ENCODE measurements at places on chromosomes 5 and 9.

DNA sequence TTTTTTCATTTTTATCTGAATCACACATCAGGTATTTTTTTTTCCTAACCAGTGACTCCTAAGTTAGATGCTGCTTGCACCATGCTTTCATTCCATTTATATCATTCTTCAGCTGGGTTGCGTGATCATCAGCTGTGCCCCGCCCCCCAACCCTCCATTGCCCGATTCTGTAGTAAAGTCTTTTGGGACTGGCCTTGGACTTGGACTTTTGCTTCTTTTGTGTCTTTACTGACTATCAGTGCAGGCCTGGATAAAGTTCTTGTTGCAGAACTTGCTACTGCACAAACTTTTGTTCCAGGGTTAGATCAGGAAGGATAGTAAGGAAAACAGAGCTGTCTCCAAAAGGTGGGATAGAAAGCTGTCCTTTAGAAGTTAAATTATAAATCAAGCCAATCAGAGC, 38.5 kb downstream of the SLC22A5 start:
- DNase-seq = no peak

- no peak for DNase-seq
Measured at GRCh38 chr5:179201986-179202385, 141.8 kb downstream of the ZNF354C start.

DNA sequence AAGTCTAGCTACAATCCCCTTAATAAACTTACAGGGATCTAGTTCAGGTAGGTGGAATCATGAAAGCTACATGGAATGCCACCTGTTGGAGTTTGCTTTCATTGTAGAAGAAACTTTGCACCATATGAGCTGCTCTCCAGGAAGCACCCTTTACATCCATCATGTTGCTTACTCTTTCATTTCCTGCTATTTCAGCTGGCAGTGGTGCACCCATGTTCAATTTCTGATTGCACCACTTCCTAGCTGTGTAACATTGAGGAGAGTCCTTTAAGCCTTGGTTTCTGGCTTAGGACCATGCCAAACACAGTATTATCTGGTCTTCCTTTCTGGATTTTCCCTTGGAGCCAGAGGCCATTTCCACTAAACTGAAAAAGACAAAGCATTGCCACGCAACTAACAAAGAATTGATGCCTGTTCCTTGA, 123.3 kb upstream of the SLC12A2 start:
- no peak for DNase-seq

DNA sequence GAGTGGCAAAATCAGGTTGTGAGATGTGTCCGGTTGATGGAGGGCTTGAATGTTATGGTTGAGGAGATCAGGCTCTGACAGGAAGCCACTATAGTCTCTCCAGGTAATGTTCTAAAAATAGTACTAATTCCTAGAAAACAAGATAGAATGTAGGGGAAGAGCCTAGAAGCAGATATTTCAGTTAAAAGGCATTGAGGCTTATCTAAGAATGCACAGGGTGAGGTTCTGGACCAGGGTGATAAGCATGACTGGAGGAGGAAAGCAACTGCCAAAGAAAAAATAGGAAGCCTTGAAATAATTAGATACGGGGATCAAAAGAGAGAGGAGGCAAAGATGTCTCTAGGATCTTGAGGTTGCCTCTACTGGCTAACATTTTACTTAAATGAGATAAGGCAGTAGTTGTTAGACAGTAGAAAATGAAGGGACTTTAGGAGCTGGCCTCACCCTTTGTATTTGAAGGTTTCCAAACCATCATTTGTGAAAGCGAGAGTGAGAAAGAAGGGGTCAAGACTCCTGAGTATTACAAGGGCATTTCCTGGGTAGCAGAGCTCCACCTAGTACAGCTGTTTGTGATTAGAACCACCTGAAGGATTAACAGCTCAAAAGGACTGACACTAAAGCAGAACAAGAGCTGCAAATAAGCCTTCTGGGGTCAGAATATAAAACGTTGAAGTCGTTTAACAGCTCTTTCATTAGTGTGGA, 15.4 kb upstream of the ARL15 start:
- DNase-seq = no peak

DNA sequence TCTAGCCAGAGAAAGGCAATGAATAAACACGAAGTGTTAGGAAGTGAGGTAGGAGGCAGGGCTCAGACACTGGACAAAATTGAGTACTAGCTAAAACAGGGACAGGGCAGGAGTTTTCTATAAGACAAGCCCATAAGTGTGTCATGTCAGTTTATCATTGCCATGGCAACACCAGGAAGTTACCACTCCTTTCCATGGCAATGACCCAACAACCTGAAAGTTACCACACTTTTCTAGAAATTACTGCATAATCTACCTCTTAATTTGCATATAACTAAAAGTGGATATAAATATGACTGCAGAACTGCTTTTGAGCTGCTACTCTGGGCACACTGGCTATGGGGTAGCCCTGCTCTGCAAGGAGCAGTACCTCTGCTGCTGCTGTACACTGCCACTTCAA, 442.5 kb upstream of the COX7C start:
- no peak for DNase-seq

DNA sequence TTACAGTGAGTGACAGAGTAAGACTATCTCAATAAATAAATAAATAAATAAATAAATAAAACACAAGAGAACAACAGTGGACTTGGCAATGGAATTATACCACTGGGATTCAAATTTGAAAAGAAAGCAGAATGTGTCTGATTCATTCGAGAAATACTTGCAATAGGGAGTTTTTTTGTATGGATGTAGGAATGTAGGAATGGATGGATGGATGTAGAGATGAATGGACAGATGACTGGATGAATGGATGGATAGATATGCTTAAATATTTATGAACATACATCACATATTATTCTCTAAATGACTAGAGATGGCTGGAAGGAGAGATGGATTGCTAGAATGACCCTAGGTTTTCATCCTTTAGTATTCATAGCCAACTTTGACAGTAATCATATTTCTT, 22.0 kb upstream of the CEMIP2 start:
- DNase-seq = no peak

DNA sequence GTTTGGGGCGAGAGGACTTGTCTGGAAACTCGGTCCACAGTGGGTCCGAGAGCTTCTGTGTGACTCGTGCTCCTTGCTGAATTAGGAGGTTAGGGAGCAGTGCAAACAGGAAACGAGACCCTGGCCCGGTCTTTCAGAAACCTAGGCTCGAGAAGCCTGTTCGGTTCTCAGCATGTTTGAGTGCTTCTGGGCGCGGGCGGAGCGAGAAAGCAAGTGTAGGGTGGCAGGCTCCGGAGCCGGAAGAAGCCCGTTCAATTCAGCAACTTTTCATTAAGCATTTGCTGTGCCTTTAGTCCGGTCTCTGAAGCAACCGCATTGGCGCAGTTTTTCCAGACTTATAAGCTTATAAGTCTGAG, 547 bp downstream of the CLTA start:
- DNase-seq = no peak

DNA sequence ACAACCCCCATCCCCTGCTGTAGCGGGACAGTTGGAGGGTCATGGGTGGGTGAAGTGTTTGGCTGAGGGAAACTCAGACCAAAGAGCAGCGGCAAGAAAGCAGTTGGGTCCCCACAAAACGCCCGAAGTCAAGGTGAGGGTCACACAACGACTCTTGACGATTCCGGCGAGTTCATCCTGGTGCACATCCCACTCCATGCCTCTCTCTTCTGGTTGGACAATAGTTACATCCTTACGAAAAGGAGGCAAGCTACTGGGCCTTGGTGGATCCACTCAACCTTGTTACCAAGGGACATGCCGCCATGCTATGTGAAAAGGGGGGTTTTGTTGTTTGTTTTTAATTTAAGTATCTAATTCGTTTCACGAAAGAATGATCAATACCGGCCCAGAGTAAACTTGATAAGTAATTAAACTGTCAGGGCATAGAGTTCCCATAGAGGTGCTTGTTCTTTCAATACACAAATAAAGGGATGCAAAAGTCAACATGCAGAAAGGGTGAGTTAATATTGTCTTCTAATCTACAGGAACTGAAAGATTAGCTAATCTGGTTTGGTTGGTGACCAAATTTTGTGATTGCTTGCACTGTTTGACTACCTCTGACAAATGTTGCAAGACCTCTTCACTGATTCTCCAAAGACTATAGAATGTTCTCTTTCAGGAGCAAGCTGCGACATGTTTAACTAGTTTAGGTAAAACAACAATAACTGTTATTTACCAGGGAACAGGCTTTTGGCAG, 732 bp upstream of the SMIM15 start:
- DNase-seq = no peak

DNA sequence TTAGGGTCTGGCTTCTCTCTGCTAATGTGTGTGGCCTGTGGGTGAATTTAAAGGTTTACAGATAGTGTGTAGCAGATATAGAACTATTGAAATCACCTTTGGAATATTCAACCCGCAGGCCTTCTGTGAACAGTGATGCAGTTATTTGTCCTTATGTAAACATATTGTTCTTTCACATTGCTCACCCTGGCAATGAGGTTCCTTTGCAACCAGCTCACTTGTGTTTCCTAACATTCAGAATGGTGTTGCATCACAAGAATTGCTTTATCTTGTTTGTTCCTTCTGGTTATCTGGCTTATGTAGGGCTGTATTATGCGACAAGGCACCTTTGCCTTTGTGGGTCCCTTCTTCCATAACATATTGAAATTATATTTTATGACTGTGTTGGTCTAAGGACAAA, 370.3 kb downstream of the NNT start:
- DNase-seq = no peak

DNA sequence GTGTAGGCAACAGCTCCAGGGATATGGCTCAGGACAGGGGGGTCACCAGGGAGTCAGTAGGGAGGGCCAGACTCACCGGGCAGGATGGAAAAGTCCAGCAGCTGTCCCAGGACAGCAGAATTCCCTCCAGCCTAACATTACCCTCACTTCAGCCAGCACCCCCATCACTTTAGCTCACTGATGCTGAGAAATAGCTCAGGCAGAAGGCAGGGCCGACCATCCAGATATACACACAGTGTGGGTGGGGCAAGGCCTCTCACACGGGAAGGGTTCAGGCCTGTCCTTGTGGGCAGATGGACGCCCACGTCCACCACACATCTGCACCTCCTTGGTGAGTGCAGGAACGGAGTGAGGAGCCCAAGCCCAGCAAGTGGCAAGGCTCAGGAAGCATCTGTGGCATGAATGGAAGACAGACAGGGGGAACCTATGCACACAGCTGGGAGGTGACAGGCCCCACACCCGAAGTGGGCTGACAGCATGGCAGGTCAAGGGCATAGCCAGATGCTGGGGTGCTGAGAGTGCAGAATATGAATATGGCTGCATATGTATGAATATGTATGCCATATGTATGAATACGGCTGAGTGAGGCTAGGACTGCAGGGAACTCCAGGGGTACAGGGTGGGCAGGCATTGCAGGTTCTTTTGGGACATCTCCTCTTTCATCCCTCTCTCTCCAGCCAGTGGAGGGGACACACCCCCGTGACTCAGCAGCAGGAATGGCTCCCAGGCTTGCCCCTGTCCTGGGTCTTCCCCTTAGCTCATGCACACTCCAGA, 17.0 kb downstream of the BICD2 start:
- DNase-seq = no peak

DNA sequence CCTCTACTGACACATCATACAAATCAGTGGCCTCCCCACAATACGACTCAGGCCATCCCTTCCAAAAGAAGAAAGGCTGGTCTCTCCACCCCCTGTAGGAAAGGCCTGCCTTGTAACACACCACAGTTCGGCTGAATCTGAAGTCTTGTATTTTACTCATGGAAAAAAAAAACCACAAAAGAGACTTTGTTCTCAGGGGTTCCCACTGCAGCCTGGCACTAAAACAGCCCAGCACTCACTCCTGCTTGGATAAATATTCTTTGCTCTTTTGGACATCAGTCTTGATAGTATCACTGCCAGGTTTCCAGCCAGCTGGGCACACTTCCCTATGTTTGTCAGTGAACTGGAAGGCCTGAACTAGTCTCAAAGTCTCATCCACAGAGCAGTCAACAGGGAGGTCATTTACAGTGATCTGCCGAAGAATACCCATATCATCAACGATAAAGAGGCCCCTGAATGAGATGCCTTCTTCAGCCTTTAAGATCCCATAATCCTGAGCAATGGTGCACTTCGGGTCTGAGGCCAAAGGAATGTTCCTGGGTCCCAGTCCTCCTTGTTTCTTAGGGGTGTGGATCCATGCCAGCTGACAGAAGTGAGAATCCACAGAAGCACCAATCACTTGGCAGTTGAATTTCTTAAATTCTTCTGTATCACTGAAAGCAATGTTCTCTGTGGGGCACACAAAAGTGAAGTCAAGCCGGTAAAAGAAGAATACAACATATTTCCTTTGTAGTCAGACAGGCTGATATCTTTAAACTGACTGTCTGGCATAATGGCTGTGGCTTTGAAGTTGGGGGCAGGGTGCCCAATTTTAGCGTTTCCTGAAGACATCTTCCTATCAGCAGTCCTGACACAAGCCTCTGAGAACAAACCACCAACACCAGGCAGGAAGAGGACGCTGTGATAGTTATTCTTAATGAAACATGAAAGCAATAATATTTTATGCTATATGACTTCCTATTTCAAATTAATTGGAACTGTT, 198.1 kb downstream of the LURAP1L start:
- DNase-seq = no peak

DNA sequence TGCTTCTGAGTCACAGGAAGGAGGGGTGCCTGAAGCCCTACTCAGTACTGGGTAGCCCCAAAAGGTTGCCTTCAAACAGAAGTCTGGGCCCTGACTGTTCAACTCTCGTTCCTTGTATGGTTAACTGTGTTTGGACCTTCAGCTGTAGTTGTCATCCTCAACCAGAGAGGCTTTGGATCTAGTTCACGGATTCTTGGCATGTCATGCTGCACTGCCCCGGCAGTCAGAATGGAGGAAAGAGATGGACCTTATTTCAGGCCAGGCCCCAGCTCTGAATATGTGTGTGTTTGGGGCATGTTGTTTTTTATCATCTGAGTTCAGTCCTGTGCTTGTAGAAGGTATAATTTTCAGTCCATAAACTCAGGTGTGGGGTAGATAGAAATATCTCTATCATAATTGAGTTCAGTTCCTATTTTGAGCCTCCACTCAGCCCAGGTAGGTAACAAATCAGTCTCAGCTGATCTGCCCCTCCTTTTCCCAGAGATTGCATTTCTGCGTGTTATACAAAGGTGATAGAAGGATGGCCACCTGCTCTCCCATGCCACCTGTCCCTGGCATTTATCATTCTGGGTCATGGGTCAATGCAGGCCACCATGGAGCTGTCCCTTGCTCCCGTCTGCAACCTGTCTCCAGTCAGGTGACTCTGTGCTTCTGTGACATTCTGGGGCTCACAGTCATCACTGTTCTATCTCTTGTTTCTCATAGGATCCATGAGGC, 127.5 kb upstream of the CPEB4 start:
- no peak for DNase-seq

DNA sequence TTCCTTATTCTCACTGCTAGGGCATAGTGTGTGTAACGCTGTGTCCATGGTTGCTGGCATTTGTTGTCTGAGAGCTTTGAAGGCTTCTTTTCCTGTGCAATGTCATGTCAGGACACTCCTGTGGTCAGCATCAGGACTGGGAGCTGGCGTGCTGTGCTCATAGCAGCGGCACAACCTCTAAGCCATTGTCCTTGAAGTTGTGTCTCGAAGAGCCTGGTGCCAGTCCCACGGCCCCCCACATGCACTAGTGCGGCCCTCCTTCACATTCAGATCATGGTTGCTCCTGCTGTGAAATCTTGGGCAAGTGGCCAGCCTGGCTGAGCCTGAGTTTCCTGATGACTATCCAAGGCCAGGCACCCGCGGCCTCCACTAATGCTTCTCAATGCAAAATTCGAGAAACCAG, 32.4 kb downstream of the PDZD2 start:
- DNase-seq = no peak

Measured in AG09319 (cell line).